ENCODE measurements at places on chromosomes 1 and 21. TPM values are rescaled to one million over a fixed set of nuclear protein-coding genes. Genes with fewer than 3 reads are reported as not detected.

Gene OR6K2
- not detected for total RNA-seq

Gene SPRR3
- not detected for total RNA-seq

Gene KRTAP12-1
- not detected for total RNA-seq

DNA sequence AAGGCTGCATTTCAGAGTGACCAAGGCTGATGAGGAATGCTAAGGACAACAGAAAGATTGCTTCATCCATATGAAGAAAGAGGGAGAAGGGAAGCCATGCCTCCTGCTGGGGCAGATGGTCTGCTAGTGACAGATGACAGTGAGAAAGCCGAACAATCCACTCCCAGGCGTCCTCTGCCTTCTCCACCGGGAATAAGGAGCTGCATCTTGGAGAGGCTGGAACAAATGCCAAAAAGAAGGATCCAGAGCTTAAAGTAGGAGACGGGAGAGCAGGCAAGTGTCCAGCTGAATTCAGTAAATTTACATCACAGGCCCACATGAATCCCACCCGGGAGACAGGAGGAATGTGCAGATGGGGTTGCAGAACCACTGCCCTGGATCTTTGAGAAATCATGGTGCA, 33.4 kb downstream of the DDX20 start:
- DNase-seq = no peak

DNA sequence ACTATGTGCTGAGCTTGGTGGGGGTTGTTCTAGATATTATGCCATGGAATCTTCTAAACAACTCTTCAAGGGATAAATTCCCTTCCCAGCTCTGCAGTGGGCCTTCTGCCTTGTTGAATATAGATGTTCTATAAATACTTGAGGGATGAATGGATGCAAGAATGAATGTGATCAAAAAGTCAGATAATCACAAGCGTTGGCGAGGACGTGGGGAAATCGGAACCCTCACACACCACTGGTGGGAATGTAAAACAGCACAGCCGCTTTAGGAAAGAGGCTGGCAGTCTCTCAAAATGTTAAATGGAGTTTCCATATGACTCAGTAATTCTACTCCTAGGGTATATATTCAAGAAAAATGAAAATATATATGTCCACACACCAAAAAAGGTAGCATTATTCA, 19.0 kb downstream of the SDC3 start:
- DNase-seq = peak; percentile 48

GRCh38 chr1:15245593-15246360, 1.2 kb upstream of the FHAD1 start:
- DNase-seq = no peak

GRCh38 chr1:1290238-1290731, 10.0 kb downstream of the SCNN1D start:
- peak; percentile 42 for DNase-seq

All from HFFc6 (cell line).